ENCODE measurements at places on chromosomes 13 and 19.

DNA sequence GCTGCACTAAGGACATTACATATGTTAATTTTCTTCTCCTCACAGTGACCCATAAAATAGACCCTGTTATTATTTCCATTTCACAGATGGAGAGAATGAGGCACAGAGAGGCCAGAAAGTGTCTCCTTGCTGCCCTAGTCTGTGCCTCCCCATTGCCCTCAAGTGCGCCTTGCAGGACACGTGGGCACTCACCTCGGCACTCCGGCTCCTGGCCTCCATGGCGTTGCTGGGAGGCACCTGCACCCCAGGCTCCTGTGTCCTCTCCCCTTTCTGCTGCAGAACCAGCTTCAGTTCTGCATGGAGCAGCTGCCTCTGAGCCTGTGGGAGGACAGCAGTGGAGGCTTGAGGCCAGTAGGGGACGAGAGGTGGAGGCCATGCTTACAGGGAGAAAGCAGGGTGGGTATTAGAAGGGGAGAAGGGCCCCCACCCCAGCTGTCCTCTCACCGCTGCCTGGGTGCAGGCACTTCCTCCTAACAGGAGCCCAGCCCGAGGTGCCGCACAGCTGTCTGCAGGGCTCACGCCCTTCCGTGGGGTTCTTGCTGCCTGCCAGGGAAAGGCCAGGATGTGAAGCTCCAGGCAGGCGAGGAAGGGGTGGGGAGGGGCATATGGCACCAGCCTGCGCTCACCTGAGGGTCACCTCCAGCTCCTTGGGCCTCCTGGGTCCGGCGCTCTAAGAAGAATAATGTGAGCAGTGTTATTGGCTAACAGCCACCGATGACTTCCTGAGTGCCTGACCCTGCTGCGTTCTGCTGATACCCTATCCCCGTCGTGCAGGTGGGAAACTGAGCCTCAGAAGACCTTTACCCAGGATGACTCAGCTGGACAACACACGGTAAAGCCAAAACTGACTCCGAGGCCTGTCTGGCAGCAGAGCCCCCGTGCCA is 5.2 kb downstream of the PRX start:
- no peak for DNase-seq

DNA sequence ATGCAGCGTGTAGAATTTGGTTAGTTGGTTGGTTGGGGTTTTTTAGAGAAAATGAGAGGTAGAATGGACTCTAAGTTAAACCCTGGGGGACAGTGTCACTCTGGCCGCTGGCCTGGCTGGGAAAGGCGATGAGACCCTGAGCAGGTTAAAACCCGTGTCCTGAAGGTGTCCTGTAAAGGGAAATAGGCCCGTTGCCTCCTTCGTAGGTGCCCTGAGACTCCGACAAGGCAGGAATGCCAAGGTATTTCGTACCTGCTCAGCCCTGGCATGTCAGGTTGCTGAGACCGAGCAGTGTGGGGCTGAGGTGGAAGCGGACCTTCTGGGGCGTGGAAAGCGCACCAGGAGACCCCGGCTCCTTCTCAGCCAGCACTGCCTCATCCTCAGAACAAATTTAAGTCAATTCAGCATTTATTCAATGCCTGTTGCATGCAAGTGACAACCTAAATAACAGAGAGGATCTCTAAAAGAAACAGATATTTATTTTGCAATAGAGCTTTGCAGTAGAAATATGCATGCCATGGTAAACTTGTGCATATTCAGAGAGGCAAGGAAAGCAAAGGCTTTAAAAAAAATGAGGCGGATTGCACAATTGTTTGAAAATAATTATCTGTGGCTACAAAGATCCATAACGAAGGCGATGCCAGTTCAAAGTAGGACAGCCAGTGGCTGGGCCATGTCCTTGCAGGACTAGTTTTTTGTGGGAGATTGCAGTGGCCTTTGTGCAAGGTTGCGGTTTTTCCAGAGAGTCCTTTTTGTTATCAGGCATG is 1.4 kb upstream of the RAB20 start:
- DNase-seq: no peak

DNA sequence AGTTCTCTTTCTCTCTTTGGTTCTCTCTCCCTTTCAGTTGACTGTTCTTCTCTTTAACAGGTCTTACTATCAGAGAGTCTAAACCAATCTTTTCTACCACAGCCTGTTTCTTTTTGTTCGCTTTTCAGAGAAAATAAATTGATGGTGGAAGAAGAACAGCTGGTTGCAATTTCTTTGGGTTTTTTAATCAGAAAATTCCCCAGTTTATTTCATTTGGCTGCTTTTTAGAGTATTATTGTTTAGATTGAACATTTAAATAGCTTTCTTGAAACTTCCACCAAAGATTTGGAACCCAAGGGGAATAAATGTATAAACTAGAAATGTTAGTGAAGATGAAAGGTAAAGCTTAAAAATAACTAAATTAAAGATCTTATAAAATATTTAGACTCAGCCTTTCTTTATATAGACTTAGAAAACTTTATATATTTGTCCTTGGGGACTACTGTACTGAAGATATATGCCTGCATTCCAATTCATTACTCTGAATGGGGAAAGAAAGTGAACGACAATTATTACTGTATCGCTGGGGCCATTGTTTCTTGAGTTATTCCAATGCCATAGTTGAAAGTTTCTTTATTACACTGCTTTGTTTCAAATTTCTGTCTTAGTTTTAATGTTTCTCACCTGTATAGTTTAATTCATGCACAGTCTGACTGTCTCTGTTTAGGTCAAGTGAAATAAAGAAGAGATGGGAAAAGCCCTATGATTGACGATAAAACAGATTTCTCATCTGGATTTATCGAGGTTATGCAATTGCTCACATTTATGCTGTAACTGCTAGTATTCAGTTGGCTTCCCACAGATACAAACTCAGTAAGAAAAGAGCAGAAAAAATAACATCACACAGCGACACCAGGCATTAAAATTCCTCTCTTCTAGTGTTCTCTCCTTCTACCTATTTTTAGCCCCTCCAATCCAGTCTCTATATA is 169.4 kb upstream of the CSNK1A1L start:
- no peak for DNase-seq

DNA sequence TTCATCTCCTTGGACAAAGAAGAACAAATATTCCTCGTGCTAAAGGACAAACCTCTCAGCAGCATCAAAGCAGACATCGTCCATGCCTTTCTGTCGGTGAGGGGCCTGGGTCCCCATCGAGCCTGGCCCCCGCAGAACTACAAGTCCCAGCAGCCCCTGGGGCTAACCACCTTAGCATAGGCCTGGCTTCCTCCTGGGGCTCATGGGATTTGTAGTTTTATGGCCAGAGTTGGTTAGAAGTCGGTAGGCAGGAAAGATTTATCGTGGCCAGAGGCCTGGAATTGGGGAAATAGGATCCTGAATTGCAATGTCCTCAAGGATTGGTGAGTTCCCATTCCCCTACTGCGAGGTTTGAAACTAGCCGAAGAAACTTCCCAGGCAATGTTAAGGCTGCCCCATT is 19.6 kb downstream of the TMEM150B start:
- no peak for DNase-seq

- DNase-seq: no peak
Observed at GRCh38 chr13:45950386-45951000, 98.9 kb upstream of the SIAH3 start.

DNA sequence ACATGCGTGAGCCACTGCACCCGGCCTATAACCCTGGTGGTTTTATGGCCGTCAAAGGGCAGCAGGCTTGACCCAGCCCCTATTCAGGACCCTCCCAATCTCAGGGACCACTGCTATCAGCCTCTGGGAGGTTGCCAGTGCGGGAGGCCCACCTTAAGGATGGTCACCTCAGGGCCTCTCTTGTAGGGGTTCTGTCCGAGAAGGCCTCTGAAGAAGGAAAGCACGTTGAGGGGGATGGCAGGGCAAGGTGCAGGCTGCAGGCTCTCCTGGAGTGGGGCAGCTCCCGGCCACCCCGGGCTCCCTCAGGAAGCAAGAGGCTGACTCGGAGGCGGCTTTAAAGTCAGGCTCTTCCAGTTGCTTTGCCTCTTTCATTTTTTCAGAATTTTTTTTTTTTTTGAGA is 6.0 kb upstream of the GRTP1 start:
- no peak for DNase-seq

GRCh38 chr19:51147663-51148062 is 5.6 kb downstream of the SIGLEC7 start:
- DNase-seq: no peak

GRCh38 chr19:29658221-29658991 is 6.9 kb upstream of the PLEKHF1 start:
- DNase-seq: no peak

GRCh38 chr13:28147495-28147894 is 9.2 kb downstream of the PAN3 start:
- no peak for DNase-seq

DNA sequence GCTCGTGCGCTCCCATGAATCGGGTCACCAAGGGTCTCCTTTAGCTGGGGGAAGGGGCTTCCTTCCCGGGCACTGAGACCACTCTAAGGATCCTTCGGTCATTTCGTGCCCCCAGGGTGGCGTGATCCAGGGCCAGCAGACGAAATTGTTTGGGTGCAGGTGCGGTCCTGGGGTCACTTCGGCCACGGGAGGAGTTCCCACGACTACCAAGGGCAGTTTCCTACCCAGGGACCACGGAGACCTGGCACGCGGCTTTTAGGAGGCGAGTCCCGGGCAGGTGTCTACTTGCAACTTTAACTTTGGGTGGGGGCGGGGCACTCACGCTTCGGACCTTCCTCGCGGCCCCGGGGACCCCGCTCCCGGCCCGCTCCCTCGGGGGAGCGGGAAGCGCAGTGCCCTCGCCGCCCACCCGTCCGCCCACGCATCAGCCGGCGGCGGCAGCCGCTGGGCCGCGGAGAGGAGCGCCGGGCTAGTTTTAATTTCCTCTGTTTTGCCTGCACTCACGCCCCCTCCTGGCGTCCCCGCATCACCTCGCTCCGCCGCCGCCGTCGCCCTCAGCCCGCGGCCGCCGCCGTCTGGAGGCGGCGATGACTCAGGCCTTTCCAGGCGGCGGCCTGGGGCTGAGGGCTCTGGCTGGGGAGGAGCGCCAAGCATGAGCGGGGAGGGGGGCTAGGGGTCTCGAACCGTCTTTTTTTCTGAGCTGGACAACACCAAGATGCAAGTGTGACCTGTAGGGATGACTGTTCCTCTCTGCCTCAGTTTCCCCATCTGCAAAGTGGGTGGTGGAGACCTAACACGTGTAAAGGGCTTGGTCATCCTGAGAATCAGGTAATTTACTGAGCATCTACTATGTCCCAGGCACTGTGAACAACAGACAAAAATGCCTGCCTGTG is 21.8 kb downstream of the OLFM2 start:
- DNase-seq: peak; percentile 66

DNA sequence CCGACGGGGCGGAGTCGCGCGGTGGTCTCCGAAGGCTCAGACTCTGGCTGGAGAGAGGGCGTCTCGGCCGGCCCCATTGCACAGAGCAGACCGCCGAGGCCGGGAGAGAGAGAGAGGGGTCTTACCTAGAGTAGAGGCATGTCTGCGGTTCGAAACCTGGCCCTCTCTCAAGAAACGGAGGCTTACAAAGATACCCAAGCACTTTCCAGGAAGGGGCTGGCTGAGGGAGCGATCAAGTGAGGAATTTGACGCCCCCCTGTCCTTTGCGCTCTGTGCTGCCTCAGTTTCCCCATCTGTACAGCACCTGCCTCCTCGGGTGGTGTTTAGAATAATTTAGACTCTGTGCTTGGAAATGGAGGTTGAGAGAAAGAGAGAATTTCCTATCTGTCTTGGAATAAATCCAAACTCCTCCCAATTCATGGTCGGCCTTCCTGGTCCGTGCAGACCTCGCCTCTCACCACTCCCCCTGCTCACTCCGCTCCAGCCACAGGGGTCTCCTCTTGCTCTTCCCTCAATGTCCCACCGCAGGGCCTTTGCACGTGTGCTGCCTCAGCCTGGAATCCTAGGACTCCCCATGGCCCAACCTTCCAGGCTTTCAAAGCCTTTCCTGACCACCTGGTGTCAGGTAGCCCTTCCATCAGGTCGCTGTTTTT is 658 bp upstream of the ISOC2 start:
- DNase-seq: no peak

DNA sequence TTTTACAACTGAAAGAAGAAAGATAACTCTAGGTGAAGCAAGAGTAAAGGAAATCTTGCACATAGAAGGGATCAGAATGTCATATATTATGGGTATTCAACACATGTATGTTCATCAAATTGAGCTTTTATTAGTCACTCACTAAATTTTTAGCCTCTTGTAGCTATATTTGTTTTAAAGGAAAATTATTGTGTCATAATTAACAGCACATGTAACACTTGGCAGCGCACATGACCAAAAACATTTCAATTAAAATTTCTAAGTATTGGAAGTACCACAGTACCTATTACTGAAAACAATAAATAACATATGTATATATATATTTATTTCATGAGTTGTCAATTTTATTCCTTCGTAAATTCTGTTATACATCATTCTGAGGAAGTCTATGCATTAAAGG is 2800.4 kb downstream of the PCDH9 start:
- no peak for DNase-seq

DNA sequence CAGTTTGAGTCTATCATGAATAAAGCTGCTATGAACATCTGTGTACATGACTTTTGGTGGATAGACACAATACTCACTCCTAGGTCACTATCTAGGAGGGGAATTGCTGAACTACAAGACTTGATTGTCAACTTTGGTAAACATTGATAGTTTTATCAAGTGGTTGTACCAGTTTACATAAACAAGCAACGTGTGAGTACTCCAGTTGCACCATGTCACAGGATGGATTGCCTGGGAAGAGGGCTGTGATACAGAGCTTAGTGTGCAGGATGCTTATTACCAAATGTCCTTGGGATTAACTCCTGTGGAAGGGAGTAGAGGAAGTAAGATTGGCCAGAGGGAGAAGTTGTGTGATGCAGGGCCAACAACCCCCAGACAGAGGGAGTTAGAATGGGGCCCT is 37.7 kb downstream of the RAP2A start:
- no peak for DNase-seq

- DNase-seq: no peak
Observed at GRCh38 chr13:80359778-80360452, 19.0 kb upstream of the SPRY2 start.

GRCh38 chr13:91576590-91576989 is 178.2 kb downstream of the GPC5 start:
- DNase-seq: no peak

- DNase-seq: no peak
Observed at GRCh38 chr19:9155591-9155990, 15.4 kb downstream of the ZNF317 start.

GRCh38 chr19:47391510-47392223 is 27.7 kb downstream of the MEIS3 start:
- DNase-seq: no peak

DNA sequence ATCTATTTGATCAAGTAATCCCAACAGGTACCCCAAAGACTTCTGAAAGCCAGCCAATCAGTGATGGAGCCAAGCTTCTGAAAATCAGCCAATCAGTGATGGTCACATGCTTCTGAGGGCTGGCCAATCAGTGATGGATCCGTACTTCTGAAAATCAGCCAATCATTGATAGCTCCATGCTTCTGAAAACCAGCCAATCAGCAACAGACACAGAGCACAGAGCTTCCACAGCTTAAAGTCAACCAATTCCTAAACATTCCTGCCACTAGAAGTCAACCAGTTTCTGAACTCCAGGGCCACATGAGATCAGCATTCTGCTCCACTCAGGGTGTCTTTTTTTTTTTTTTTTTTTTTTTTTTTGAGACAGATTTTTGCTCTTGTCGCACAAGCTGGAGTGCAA is 8.2 kb upstream of the HSD17B14 start:
- no peak for DNase-seq

All from NCI-H1048 (cell line).